Foreskin keratinocyte (primary cell): ENCODE measurements at places on chromosomes 13 and 19.

DNA sequence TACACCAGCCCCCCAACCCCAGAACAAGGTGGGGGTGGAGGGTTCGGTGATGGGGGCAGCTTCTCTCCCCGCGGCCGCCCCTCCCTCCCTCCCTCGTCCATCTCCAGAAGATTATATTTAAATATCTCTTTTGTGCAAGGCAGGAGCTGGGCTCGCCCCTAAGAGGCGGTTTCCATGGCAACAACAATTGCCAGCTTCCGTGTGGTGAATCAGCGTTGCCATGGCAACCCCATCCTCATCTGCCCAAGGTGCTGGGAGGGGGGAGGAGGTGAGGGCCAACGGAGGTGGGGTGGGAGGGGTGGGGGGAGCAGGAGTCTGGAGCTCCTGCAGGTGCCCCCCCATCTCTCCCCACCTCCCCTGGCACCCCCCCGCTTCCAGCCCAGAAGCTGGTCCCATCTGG, 46.4 kb downstream of the CELF5 start:
- DNase-seq = no peak

DNA sequence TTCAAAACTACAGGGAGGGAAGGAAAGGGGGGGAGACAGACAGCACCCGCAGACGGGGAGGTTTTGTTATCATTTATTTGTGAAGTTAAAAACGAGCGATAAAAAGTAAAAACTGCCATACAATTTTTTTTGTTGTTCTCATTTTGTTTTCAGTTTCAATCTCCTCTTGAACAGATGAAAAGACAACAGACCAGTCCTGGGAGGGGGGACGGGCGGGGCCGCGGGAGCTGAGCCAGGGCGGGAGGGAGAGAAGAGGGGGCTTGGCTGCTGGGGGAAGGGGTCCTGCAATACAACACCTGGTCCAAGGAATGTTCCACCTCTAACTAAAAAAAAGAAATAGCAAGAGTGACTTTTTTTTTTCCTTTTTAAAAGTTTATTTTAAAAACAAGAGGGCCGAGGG, 11.3 kb downstream of the KHSRP start:
- no peak for DNase-seq

DNA sequence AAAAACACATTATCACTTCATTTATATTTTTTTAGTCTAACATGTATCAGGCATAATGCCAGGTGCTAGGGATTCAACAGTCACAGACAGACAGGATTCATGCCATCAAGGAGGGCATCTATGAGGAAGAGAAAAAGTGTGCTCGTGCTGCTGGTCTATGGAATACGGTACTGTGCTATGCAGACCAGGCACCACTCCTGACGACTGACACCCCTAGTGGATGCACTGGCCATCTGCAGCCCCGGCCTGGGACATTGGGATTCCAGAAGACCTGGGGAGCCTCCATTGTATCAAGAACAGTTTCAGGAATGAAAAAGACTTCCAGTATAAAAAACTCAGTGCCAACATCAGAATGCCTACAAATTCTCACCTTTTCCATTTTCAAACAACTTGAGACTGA, 94.0 kb downstream of the KLF12 start:
- DNase-seq = peak; percentile 10

DNA sequence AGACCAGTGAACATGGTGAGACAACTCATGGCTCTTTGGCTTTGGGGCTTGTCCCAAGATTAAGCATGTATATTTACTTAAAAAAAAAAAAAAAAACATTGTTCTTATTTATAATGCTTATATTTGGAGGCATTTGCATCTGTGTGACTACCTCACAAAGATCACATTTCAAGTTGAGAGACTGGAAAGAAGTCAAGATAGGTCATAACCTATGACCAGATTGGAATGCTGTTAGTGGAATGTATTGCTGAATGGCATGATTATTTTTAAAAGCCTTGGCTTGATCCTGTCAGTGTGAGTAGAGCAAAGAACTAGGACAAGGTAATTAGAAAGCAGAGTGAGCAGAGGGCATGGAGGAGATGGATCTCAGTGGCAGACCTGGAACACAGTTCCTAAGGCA, 214.6 kb downstream of the OXGR1 start:
- no peak for DNase-seq

GRCh38 chr19:11861301-11861700, 12.8 kb downstream of the ZNF439 start:
- DNase-seq = no peak

DNA sequence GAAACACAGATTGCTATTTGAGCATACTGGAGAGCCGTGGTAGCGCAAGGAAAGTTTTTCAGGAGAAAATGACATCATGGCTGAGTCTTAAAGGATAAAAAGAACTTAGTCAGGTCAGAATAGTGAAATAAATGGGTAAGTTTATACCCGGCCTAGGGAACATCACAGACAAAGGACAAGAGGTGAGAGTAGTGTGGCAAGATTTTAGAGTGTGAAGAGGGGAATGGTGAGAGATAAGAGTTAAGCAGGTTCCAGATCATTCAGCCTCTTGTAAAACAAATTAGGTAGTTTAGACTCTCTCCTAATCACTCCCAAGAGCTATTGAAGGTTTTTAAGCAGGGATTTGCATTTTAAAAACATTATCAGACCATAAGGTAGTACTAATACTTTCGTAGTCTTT, 116.0 kb upstream of the MAB21L1 start:
- no peak for DNase-seq

DNA sequence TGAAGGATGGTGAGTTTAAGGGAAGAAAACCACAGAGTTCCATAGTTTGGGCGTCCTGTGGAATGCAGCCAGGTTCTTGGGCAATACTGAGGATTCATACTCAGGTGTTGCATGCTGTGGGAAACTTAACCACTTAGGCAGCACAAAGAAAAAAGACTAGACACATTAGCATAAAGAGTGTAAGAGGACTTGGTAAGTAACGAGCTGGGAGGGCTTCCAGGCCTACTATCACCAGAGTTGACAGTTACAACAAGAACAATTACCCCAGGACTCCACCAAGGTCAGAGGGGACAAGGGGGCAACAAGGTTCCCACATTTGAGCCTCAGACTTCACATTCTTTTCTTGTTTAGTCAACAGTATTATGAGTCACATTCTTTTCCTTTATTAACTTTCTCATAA, 33.2 kb downstream of the KCTD12 start:
- peak; percentile 92 for DNase-seq

DNA sequence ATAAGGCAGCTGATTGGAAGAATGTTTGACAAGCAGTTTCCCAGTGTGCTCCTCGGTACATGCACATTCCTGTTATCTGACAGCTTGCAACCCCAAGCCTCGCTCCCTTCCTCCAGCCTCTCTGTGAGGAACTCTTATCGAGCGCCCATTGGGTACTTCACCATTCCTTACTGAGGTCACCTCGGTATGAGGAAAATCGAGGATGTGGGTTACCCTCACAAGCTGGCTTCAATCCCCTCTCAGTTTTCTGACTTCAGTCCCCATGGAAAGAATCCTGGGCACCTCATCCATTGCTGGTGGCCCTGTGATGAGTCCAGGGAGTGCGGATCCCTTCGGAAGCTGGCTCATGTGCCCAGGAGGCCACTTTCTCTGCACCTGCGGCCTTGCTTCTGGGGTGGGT, 17.3 kb downstream of the TEX29 start:
- no peak for DNase-seq

- DNase-seq = no peak
These were observed 50.6 kb downstream of the KLF5 start for GRCh38 chr13:73109288-73109899.

GRCh38 chr13:101565317-101565716, 112.8 kb downstream of the ITGBL1 start:
- DNase-seq = no peak

GRCh38 chr13:48178126-48178525, 54.9 kb upstream of the ITM2B start:
- DNase-seq = no peak

- DNase-seq = peak; percentile 87
These were observed 5.8 kb downstream of the KLF2 start for GRCh38 chr19:16330368-16330801.

- DNase-seq = no peak
These were observed 128.8 kb downstream of the STK24 start for GRCh38 chr13:98447881-98448641.

- no peak for DNase-seq
These were observed 14.4 kb downstream of the CEBPA start for GRCh38 chr19:33287927-33288326.

DNA sequence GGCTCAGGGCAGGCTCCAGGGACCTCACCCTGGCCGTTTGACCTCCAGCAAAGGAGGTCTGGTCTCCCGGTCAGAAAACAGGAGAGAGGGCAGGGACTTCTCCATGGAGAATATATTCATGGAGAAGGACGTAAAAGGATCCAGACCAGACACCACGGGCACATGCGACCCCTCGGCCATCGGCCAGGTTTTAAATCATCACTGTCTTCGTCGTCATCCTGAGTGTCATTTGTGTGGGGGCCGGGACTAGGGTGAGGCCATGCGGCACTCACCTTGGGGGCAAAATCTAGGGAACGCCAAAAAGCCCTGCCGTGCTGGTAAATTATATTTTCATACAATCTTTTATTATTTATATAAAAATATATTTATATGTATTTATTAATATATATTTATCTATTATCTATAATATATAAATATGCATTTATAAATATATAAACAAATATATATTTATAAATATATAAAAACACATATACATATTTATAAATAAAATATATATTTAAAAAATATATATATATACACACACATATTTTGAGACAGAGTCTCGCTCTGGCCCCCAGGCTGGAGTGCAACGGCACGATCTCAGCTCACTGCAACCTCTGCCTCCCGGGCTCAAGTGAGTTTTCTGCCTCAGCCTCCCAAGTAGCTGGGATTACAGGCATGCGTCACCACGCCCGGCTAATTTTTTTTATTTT, 75.4 kb downstream of the GADD45B start:
- no peak for DNase-seq

- DNase-seq = peak; percentile 60
These were observed 429.8 kb downstream of the FOXO1 start for GRCh38 chr13:40236566-40237168.

- DNase-seq = no peak
These were observed 198.6 kb downstream of the TEX29 start for GRCh38 chr13:111519041-111519440.

- DNase-seq = no peak
These were observed 60.3 kb downstream of the ZNF100 start for GRCh38 chr19:21707065-21707464.

- no peak for DNase-seq
These were observed 46.1 kb upstream of the RAP2A start for GRCh38 chr13:97387890-97388289.

DNA sequence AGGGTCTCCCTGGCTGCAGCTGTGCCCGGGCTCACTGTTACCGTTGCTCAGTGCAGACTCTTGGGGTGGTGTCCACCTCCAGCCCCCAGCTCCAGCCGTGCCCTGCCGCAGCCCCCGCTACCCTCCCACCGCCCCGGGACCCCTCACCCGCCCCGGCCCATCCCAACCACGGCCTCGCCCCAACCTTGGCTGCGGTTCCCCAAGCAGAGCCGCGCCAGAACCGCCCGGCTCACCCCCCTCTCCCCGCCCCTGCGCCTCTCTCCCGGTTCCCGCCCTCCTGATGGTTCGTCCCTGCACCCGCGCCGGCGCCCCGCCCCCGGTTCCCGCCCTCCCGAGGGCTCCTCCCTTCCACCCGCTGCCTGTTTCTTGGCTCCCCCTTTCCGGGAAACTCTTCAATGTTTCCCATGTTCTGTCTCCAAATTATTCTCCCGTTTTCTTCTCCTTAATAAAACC, 40.3 kb downstream of the ANKRD10 start:
- peak; percentile 26 for DNase-seq

DNA sequence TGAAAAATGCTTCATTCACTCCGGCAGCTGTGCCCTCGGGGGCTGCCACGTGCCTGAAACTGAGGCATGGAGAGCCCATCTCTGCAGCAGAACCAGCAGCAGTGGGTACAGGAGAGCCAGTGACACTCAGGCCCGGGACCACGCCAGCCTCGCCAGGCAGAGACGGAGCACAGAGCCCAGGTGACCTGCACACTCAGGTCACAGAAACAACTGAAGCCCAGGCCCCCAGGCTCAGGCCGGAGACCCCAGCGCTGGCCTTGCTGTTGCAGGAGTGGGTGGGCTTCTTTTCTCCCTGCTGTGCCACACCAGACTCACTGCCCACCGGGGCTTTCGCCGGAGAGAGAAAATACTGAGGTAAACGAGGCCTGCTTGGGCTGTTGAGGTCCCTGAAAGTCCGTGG, 117.3 kb downstream of the SOX1 start:
- DNase-seq = no peak

DNA sequence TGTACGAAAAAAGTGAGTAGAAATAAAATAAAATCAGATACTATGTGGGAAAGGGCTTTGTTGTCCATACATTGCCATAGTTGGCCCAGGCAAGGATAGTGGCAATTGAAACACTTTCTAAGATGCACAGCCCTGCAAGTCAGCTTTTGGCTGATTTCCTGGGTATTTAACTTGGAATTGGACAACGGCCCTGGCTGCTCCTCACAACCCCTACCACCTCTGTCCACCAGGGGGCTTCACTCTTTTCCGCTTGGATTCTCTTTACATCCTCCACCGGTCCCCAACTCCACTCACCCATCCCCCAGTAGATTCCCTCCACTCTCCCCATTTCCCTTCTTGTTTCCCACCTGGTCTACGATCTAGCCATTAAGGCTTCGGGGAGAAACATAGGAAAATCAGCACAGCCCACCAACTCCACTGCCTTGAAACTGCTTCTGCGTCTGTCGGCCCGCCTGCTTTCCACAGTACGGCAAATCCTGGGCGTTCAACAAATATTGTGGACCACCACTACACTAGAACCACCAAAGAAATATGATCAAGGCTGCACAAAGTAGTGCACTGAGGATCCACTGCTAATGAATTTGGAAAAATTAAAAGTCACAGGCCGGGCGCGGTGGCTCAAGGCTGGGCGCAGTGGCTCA, 48.6 kb upstream of the GTF3A start:
- DNase-seq = no peak

- DNase-seq = no peak
These were observed 9.2 kb downstream of the FGF14 start for GRCh38 chr13:102392481-102393209.

DNA sequence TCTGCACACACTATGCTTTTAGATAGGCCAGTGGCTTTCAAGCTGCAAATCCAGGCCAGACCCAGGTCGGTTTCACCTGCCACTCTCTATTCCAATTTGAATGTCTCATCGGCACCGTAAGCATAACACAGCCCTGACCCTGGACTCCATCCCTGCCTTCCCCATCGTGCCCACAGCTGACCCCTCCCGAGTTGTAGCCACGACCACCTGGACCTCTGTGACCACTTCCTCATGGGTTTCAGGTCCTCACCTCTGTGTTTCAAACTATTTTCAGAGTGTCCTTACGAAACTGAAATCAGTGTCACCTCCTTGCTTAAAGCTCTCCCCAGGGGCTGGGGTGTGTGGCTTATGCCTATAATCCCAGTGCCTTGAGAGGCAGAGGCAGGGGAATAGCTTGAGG, 9.0 kb upstream of the HSH2D start:
- DNase-seq = no peak

- no peak for DNase-seq
These were observed 284.0 kb downstream of the DNAJC15 start for GRCh38 chr13:43307221-43307920.

- no peak for DNase-seq
These were observed 544.6 kb downstream of the GPC6 start for GRCh38 chr13:93771227-93771626.
